Neural progenitor cell (in vitro differentiated cells): ENCODE measurements at places on chromosomes 16 and 17.

- DNase-seq = peak; percentile 75
Observed at GRCh38 chr16:57627184-57627871, 1.1 kb upstream of the ADGRG1 start.

GRCh38 chr17:79478051-79478461 lies 132.8 kb downstream of the RBFOX3 start:
- no peak for DNase-seq

GRCh38 chr17:36024106-36024869 lies 6.5 kb upstream of the CCL23 start:
- DNase-seq = no peak

DNA sequence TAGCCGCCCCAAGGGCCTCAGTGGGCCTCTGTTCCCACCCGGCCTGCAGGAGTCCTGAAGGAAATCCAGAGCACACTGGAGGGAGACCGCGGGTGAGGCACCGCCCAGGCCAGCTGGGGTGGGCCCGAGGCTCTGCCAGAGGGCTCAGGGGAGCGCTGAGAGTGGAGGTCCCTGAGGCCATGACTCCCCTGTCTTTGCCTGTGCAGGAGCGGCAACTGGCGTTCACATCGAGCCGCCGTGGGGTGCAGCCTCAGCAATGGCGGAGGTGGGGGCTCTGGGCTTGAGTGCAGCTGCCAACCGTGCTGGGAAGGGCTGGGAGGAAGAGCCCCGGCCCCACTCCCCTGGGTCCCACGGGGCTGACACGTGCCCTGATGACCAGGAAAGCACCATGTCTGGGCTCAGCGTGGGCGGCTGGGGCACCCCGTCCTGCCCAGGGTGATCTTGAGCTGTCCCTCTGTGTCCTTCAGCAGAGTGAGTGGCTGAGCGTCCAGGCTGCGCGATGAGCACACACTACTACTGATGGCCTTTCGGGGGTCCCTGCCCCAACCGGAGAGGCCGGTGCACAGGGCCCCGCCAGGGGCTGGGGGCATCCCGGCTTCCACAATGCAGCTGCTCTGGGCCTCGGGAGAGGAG lies 13.1 kb upstream of the MYO15B start:
- no peak for DNase-seq

DNA sequence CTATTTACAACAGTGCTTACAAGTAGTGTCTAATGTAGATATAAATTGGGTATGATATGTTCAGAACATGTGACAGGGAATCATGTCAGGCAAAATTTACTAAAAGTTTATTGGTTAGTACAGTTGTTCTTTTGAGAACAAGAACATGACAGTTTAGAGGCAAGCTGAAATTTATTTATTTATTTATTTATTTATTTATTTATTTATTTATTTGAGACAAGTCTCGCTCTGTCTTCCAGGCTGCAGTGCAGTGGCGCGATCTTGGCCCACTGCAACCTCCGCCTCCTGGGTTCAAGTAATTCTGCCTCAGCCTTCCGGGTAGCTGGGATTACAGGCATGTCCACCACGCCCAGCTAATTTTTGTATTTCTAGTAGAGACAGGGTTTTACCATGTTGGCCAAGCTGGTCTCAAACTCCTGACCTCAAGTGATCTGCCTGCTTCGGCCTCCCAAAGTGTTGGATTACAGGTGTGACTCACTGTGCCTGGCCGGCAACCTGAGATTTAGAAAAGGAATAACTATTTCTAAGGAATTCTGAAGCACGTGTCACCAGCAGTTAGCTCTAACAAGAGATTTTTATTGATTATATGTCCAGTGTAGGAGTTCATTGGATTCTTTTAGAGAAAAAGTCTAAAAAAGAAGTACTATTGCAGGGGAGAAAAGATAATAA lies 24.9 kb downstream of the MRTFB start:
- DNase-seq = no peak

- peak; percentile 88 for DNase-seq
Observed at GRCh38 chr17:78865682-78866390, 25.2 kb upstream of the USP36 start.

DNA sequence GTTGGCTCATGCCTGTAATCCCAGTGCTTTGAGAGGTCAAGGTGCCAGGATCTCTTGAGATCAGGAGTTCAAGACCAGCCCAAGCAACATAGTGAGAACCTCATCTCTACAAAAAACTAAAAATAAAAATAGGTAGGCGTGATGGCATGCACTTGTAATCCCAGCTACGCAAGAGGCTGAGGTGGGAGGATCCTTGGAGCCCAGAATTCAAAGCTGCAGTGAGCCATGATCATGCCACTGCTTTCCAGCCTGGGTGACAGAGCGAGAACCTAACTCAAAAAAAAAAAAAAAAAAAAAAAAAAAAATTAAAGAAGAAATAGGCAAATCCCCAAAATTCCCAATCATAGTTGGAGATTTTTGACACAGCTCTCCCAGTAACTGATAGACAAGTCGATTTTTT lies 32.2 kb upstream of the SRCIN1 start:
- DNase-seq = no peak

- no peak for DNase-seq
Observed at GRCh38 chr17:8649157-8650118, 18.9 kb upstream of the MYH10 start.

GRCh38 chr17:81217491-81217890 lies 5.3 kb downstream of the CEP131 start:
- no peak for DNase-seq

DNA sequence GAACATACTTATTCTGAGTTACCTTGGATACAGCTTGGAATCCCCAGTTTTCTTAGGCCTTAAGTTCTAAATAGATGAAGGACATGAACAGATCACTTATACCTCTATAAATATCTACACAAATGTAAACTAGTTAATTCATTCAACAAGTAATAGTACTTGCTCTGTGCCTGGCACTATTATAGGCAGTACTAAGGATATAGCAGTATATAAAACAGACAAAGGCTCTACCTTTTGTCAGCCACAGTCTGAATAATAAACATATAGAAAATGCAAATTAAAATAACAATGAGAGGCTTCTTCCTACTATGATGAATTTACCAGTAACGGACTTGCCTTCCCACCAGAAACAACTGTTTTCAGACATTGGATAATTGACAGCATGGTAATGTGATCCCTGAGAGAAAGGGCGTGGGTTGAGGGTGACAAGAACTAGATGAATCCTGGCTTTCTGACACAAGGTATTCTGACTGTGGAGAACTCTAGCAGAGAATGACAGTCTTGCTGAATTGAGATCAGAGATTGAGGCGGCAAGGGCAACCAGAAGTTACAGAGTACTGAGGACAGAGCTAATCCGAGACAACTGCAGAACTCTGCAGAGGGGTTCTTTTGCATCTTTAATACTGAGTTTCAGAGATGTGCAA lies 170.5 kb downstream of the TANC2 start:
- peak; percentile 37 for DNase-seq

GRCh38 chr17:62739645-62740388 lies 68.3 kb downstream of the MARCHF10 start:
- peak; percentile 29 for DNase-seq

DNA sequence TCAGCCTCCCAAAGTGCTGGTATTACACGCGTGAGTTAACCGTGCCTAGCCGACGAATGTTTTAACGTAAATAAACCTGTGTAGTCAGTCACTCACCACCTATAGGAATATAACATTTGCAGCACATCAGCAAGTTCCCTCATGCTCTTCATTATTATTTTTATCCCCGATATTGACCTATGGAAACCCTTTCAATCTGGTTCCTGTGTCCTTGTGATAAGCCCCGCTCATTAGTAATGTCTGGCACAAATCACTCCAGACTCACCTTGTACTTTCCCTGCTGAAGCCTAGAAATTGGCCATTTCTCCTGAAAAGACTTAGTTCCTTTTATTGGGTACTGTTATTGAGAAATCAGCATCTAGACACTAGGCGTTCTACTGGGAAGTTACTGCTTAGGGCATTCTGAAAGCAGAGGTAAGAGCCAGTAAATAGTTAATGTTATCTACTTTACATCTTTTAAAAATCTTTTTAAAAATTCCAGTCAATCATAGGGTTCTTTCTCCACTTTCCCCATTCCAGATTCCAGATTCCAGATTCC lies 1.5 kb upstream of the PHKG2 start:
- DNase-seq = no peak

DNA sequence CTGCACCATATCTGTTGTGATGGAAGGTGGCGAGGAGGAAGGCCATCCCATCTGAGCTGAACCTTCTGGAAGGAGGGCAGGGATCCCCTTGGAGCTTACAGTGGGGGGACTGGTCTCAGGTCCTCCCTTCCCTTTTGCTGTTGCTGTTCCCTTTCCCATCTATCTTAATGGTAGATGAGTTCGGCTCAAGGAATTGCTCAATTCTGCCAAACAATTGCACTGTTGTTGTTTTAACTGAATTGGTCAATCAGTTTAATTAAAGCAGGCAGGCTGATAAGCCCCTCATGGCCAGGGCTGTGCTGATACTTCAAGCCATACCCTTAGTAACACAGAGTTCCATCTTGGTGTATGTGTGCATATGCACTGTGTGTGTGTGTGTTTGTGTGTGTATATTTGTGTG lies 220.4 kb upstream of the FOXF1 start:
- no peak for DNase-seq

DNA sequence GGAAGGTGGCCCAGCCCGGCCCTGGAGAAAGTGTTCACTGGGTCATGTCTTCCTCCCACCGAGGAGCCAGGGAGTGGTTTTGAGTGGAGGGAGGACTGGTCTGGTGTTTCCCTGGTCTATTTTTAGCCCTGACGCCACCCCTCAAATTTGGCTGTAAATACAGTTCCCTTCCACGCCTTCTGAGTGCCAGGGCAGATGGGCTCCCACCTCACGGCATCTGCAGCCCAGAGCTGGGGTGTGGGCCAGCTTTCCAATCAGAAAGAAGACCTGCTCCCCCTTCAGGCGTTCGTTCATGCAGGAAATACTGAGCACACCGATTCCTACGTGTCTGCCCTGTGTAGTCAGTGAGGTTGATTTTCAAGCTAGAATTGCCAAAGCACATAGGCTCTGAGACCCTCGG lies 53.7 kb downstream of the SNX20 start:
- DNase-seq = peak; percentile 58

GRCh38 chr17:68468334-68468733 lies 11.0 kb upstream of the WIPI1 start:
- no peak for DNase-seq

DNA sequence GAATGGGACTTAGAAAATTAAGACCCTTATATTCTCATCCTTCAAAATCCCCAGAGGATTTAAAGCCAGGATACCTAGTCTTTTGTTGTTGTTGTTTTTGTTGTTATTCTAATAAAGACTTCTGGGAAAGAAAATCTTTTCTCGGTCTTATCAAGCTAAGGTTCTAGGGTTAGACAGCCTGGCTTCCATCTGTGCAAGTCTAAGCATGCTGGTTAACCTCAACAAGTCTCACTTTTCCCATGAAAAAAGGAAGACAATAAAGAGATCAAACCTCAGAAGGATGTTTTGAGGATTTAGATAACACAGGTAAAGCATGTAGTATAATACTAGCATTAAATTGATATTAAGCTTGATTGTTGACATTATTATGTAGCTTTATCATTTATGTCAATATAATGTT lies 486.4 kb upstream of the SOX9 start:
- no peak for DNase-seq

- DNase-seq = no peak
Observed at GRCh38 chr16:3028716-3029319, 5.0 kb downstream of the THOC6 start.

DNA sequence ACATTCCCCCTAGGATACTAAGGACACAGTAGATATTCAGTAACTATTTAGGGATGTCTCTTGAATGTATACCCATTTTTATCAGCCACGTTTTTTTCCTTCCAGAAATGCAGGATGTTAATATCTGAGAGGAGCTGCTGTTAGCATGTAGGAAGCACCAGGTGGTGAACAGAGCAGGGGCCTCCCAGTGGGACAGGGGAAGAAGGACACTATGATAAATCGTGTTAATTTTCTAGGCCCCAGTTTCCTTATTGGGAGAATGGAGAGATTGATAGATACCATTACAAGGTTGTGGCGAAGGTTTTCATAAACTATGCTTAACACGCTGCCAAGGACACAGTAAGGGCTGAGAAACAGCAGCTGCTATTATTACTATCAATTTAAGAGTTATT lies 45.4 kb downstream of the PRSS54 start:
- DNase-seq = no peak

- DNase-seq = peak; percentile 33
Observed at GRCh38 chr16:87390641-87391323, 1.4 kb upstream of the MAP1LC3B start.

DNA sequence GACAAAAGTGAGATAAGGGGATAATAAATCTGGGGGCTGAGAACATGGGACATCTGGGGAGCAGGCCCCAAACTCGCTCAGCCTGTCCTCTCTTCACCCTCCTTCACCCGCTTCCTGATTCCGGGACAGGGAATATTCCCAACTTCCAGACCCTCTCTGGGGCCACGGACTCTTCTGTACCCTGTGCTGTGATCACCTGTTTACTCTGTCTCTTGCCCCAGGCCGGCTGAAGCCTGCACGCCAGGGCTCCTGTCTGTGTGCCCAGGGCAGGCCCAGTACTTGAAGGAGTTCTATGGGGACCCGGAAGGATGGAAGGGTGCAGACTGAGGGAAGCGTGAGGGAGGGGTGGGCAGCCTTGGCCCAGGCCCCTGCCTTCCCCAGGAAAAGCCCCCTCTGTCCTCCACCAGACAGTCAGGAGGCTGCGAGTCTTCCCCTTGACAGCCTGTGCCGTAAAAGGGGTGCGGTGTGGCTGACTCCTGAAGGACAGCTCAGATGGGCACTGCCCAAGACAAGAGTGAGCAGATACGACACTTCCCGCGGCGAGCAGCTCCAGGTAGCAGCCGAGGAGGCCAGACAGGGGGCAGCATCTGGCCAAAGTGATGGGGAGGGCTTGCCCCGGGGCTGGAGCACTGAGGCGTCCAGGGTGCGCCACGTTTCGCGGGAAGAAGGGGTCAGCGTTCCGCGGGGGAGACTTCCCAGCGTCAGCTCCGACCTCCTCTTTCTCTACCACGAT lies 1.0 kb upstream of the CCNF start:
- DNase-seq = peak; percentile 64

DNA sequence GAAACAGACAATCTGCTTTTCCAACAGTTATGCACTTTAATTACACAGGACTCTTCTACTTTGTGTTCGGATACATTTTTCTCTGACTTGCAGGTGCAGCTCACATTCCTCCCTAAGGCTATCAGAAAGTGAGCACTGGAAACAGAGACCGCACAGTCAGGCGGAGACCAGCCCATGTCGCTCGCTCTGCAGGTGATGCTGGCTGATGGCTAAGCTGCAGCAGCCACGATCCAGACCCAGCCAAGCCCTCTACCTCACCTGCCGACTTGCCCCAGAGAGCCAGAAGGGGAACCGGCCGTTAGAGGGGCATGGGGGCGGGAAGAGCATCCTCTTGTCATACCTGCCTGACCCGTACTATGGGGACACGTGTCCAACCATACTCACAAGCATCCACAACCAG lies 33.8 kb downstream of the MAP1LC3B start:
- DNase-seq = no peak

GRCh38 chr17:73883175-73883574 lies 238.9 kb upstream of the SDK2 start:
- DNase-seq = no peak

GRCh38 chr17:82750241-82750908 lies 1.5 kb upstream of the TBCD start:
- DNase-seq = peak; percentile 55

GRCh38 chr17:17468217-17469010 lies 8.4 kb upstream of the MED9 start:
- DNase-seq = no peak
